ENCODE measurements at places on chromosomes 6 and 20.

DNA sequence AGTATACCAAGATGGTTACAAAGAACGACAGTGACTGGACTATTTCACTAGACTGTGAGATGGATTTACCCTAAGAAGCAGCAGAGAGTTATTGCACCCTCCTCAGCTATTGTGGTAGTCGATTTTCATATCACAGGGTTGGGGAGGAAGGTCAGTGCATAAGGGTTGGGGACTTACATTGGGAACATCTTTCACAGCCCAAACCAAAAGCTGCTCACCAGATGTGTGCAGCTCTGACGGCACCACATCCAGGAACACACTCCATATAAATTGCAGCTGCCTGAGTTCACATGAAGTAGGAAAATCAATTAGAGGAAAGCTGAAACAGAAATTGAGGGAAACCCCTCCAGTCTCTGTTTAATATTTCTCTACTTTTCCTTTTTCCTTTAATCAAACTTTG lies 470.5 kb upstream of the NRSN1 start:
- no peak for DNase-seq

DNA sequence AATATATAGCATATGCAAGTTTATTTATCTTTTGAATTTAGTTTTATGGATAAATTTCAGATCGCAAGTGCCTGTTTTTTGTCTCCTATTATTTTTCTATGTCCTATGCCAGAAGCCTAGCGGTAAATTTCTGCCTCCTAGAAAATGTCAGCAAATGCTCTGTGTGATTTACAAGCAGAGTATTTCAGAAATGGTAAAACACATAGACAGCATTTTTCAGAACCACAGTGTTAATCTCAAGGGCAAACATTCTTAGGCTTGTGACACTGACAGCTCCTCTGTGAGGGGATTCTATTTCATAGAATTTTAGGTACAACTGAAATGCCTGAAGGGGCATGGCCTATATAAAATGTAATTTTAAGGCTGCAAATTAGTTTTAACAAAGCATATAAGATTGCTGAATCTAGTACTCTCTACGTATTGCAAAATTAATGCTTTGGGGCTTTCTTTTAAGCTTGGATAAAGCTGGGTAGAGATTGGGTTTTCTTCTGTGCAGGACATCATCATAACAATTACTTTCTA lies 89.9 kb upstream of the PTCHD4 start:
- no peak for DNase-seq

DNA sequence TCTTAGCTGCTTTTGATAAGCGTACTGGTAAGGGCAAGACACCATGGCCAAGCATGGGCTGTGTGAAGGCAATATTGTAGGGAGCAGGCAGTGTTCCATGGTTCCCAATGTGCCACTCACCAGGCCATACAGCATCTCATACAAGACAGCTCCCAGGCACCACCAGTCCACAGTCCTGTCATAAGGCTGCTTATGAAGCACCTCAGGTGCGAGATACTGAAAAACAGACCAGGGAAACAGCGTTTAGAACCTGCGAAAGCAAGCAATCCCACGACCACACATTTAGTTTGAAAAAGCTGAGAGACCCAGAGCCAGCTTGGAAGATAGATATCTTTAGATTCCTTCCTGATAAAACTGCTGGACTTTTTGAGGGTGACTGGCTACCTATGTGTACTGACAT lies 119.1 kb upstream of the SLC2A12 start:
- no peak for DNase-seq

GRCh38 chr6:75600768-75601167 lies 912 bp upstream of the SENP6 start:
- no peak for DNase-seq

- DNase-seq = peak; percentile 54
Observed at GRCh38 chr6:10112871-10113549, 301.9 kb downstream of the TFAP2A start.

GRCh38 chr6:134902936-134903335 lies 47.0 kb downstream of the ALDH8A1 start:
- no peak for DNase-seq

- no peak for DNase-seq
Observed at GRCh38 chr6:170226647-170227046, 64.2 kb downstream of the DLL1 start.

DNA sequence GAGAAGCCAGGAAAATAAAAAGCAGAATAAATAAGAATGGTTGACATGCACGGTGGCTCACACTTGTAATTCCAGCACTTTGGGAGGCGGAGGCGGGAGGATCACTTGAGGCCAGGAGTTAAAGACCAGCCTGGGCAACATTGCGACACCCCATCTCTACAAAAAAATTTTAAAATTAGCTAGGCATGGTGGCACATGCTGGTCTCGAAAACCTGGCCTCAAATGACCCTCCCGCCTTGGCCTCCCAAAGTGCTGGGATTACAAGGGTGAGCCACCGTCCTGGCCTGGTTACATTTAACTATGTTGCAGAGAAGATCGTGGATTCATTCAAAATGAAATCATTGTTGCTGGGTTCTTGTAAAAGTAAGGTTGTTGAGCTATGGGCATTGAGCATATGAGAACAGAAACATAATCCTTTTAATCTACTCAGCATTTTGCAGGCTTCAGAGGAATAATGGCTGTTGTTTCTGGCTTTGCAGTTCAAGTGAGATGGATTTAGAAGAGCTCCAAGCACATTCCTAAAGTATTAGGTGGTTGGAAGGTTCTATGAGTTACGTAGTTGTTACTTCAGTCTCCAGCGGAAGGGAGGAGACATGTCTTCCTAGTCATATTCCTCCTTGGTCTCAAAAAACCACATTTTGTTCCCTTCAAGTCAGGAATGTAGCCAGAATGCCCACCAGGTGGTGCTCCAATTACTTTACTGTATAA lies 45.6 kb upstream of the RAB23 start:
- DNase-seq = peak; percentile 4

DNA sequence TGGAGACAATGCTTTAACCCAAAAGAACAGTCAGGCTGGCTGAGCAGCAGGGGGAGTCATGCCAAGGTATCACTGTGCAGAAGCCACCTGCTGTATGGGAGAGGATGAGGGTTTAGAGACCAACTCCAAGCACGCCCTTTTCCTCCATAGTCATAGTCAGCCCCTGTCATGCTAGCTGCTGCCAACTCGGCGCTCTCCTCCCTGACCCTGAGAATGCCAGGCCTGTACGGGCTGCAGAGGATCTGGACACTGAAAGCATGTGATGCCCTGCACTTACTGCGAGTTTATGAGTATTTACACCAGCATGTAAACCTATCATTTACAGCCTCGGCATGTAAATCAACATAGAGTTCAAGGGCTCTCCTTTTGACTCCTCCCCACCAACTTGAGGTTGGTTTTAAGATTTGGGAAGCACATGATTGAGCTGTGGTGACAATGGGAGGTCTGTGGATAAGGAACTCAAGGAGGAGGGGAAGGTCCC lies 11.7 kb upstream of the SCUBE3 start:
- no peak for DNase-seq

DNA sequence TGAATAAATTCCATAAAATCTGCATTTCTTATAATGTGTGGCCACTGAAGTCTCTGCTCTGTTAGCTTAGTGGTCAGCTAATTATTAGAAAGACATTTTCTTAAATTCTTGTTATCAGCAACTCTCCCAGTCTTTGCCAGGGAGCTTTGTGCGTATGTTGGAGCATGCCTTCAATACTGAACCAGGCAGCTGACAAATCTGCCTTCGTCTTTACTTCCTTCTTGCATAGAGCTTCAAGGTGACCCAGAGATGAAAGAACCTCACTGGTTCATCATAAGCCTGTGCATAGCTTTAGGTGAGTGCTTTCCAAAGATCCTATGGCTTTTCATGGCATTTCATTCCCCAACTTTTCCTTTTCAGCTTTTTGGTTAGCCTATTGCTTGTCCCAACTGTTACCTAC lies 43.0 kb upstream of the NELFCD start:
- no peak for DNase-seq

DNA sequence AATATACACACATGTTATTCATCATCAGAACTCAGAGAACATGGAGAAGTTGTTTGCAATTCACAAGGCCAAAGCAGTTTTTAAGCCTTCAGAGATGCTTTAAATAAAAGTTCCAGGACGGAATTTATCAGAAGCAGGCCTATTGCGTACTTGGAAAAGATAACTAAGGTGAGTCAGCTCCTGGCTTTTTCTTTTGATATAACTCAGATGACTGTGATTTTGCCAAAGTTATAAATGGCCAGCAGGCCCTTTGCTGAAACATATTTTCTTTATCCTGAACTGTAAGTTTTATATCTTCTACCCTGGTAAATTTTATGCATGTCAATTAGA lies 55.0 kb upstream of the PLCB1 start:
- no peak for DNase-seq

- DNase-seq = no peak
Observed at GRCh38 chr6:139546106-139546472, 171.6 kb upstream of the CITED2 start.

DNA sequence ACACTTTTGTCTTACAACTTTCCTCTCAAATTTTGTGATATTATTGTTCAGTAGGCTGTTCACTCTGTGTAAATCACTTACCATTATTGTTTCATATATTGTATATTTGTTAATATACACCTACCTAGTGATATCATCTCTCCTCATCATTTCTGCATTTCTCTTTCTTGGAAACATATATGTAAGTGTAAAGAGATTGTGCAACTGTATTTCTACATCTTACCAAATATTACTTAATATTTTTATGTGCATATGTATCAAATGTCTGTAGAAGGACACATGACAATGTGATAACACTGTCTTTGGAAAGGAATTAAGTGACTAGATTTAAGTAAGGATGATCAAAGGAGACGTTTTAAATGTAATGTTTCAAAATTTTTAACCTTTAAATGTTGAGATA lies 30.2 kb downstream of the ZNF322 start:
- DNase-seq = no peak

DNA sequence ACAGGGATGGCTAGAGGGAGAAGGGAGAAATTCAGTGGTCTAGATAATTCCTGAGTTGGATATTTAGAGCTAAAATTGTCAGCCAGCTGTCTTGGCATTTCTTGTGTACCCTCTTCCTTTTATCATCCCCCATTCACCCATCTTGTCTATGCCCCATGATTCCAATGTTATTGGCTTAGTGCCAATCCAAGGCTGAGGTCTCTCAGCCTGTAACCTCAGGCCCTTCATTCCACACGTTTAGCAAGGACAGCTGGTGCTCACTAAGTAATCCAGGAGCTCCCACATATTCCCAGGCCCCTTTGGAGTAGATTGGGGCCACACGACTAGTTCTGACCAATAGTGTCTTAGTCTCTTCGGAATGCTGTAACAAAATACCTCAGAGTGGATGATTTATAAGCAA lies 112.4 kb upstream of the ATXN1 start:
- DNase-seq = no peak

DNA sequence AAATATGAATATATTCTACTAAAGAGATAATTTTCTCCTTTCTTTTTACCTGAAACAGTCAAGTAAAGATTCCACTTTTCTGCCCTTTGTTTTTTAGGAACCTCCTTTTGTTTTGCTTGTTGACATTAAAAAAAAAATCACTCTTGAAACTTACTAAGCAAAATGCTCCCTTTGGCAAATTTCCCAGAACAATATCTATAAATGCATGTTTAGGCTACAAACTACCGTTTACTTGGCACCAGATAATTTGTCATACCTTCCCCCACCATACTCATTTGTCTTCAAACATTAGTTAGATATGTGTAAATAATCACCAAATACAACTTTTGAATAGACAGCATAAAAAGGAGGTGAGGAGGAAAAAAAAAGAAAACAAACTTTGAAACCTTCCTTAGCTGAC lies 604.7 kb downstream of the RFPL4B start:
- no peak for DNase-seq

- no peak for DNase-seq
Observed at GRCh38 chr6:64238071-64238470, 602.5 kb downstream of the PHF3 start.

- no peak for DNase-seq
Observed at GRCh38 chr6:131807321-131807643, 538 bp upstream of the ENPP1 start.

- no peak for DNase-seq
Observed at GRCh38 chr6:162055365-162055764, 672.2 kb downstream of the PRKN start.

DNA sequence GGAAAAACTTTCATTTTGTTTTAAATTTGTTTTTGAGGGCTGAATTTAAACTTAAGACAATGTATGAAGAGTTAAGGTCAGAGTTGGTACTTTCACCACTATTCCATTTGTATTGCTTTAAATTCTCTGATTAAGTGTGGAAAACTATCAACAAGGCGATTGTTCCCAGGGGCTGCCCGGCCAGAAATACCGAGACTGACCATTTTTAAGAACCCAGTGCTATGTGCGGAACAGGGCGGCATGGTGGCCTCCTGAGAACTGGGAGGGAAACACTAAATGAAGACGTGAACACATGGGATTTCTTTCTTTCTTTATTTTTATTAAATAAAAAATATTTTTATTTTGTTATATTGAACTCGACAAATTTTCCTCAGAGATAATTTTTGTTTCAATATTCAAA lies 221.2 kb upstream of the QKI start:
- DNase-seq = no peak

DNA sequence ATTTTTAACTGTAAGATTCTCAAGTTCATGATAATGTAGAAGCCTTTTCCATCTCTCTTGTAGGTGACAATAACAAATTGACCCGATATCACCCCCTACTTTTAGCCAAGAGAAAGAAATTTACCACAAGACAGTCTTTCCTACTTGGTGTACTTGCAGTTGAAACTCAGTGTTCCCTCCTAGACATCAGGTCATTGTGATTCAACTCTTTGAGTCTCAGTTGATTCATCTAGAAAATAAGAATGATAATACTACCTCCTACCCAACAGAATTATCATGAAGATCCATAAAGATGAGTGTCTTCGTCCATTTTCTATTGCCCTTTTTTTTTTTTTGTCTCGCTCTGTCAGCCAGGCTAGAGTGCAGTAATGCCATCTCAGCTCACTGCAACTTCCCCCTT lies 51.3 kb upstream of the TRERF1 start:
- no peak for DNase-seq

DNA sequence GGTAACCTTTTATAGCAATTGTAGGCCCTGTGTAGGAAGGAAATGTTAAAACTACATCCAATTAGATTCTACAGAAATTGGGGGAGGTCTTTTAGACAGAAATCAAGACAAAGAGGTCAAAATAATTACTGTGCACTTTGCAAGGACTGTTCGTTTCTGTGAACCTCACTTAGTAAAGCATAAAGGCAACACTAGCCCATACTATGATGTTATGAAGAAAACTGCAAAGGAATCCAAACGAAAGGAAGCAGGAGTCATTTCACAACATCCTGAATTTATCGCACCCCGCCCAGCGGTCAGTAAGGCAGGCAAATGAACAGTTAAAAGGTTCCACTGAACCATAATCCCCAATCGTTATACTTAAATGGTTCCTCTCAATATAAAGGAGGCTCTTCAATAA lies 429.5 kb upstream of the ARID1B start:
- DNase-seq = no peak

GRCh38 chr6:72580281-72580940 lies 41.5 kb upstream of the KCNQ5 start:
- no peak for DNase-seq
